ENCODE measurements at places on chromosomes 7 and 10. TPM values are rescaled to one million over a fixed set of nuclear protein-coding genes. Genes with fewer than 3 reads are reported as not detected.

The PRRT4 gene
- total RNA-seq = not detected

The HABP2 gene
- total RNA-seq = not detected

The TRIM50 gene
- total RNA-seq = not detected

The PRKAR1B gene
- 20.4 TPM for total RNA-seq

The EXOC6 gene
- total RNA-seq = 6.8 TPM

The WEE2 gene
- total RNA-seq = not detected

The CCL24 gene
- total RNA-seq = not detected

The ZNF248 gene
- 3.7 TPM for total RNA-seq

The EPO gene
- total RNA-seq = not detected

The EBLN1 gene
- not detected for total RNA-seq

The LIPN gene
- 0.10 TPM for total RNA-seq

Measured in MG63 (cell line).